Stimulated activated naive CD4-positive, alpha-beta T cell treated with Interleukin-2 at 50 U/mL for 16 hours (primary cell): ENCODE measurements at places on chromosomes 3 and 15.

- no peak for DNase-seq
Measured at GRCh38 chr3:187713504-187713903, 11.1 kb upstream of the RTP2 start.

GRCh38 chr15:70829371-70830166 is 24.4 kb downstream of the LARP6 start:
- no peak for DNase-seq

- DNase-seq = no peak
Measured at GRCh38 chr3:189710620-189711402, 79.6 kb downstream of the TP63 start.

DNA sequence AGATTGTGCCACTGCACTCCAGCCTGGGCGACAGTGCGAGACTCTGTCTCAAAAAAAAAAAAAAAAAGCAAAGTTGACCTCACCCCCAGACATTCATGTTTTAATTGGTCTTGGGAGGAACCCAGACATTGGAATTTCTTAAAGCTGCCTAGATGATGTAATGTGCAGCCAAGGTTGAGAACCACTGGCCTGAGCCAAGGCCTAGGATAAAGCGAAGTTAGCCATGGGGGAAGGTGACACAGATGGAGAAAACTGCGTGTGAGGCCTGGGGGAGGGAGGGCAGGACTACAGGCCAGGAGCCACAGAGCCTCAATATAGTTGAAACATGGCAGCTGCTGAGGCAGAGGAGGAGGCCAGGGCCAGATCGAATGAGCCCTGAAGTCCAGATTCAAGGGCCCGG is 21.0 kb downstream of the GLB1 start:
- DNase-seq = no peak

- no peak for DNase-seq
Measured at GRCh38 chr3:139917226-139917785, 17.7 kb upstream of the CLSTN2 start.

DNA sequence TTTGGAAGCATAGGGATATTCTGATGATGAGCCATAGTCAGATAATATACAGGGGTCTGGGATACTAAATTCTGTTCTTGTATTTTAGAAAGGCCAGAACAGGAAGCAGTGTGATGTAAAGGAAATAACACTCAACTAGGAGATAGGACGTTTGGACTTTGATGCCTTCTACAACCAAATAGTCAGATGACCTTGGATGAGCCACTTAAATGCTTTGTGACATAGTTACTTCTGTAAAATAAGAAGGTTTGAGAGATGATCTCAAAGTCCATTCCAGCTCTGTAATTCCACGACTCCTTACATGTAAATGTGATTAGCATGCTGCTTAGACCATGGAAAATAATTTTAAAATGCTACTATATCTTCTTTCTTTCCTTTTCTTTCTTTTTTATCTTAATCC is 29.5 kb upstream of the CCDC54 start:
- no peak for DNase-seq
